ENCODE measurements at places on chromosomes 5 and 9. TPM values are rescaled to one million over a fixed set of nuclear protein-coding genes. Genes with fewer than 3 reads are reported as not detected.

GRCh38 chr5:143214890-143215289 lies 188.6 kb downstream of the NR3C1 start:
- H3K4me1 ChIP-seq, result peaks cover 16% of the 10 kb centered on the region
- no peak overlapping the region for H3K27ac ChIP-seq
- H3K4me3 ChIP-seq, result no peak overlapping the region

- DNase-seq, result no peak
- no peaks in the 10 kb centered on the region for H3K36me3 ChIP-seq
- peaks cover 49% of the 10 kb centered on the region for H3K4me1 ChIP-seq
- peak overlapping the region; percentile 71 for H3K27ac ChIP-seq
- H3K27me3 ChIP-seq, result no peaks in the 10 kb centered on the region
- peak overlapping the region; percentile 60 for H3K4me3 ChIP-seq
Observed at GRCh38 chr5:88734191-88734640, 148.8 kb downstream of the MEF2C start.

DNA sequence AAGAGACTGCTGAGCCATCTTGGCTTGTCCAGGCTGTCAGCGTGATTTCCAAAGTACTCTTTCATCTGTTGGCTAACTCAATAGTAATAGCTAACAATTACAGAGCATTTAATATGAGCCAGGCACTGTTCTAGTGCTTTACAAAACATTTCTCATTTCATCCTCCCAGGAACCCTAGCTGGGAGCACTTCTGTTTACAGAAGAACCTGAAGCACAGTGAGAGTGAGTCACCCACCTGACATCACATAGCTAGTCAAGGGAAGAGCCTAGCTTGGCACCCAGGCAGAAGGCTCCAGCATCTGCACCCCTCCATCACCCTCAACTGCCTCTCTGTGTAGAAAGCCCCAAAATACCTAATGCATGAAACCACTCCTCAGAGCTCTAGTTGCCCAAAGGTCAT lies 57.5 kb upstream of the IQGAP2 start:
- no peaks in the 10 kb centered on the region for H3K27me3 ChIP-seq
- H3K36me3 ChIP-seq, result no peaks in the 10 kb centered on the region
- no peak for DNase-seq
- no peak overlapping the region for H3K4me3 ChIP-seq
- H3K4me1 ChIP-seq, result no peaks in the 10 kb centered on the region

DNA sequence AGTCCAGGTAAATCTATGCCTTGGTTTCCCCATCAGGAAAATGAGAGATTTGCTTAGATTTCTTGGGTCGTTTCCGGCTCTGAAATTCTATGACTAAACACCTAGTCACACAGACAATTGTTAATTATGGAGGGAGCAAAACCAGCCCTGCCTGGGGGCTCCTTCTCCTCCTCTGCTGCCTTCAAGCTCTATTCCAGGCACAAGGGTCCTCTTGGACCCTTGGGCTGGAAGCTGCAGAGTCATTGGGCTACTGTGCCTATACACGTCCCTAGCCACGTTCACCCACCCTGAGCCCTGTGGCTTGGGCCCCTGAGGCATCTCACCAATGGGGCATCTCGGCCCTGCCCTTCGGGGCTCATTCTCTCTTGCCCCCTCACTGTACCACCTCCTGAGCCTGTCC lies 73.8 kb upstream of the TBC1D2 start:
- no peak overlapping the region for H3K27ac ChIP-seq
- no peak overlapping the region for H3K4me3 ChIP-seq
- no peaks in the 10 kb centered on the region for H3K27me3 ChIP-seq
- no peak for DNase-seq
- no peaks in the 10 kb centered on the region for H3K36me3 ChIP-seq
- no peaks in the 10 kb centered on the region for H3K4me1 ChIP-seq

GRCh38 chr5:120465436-120465961 lies 1.4 kb downstream of the PRR16 start:
- DNase-seq, result no peak

- H3K4me3 ChIP-seq, result no peak overlapping the region
- H3K27ac ChIP-seq, result no peak overlapping the region
- no peak for DNase-seq
- H3K36me3 ChIP-seq, result no peaks in the 10 kb centered on the region
Observed at GRCh38 chr9:26809795-26810194, 82.8 kb downstream of the CAAP1 start.

GRCh38 chr5:81751836-81752643 lies 1.1 kb upstream of the SSBP2 start:
- no peak for DNase-seq
- no peaks in the 10 kb centered on the region for H3K27me3 ChIP-seq
- no peaks in the 10 kb centered on the region for H3K36me3 ChIP-seq
- H3K27ac ChIP-seq, result peak overlapping the region; percentile 98
- H3K4me1 ChIP-seq, result peaks cover 19% of the 10 kb centered on the region

DNA sequence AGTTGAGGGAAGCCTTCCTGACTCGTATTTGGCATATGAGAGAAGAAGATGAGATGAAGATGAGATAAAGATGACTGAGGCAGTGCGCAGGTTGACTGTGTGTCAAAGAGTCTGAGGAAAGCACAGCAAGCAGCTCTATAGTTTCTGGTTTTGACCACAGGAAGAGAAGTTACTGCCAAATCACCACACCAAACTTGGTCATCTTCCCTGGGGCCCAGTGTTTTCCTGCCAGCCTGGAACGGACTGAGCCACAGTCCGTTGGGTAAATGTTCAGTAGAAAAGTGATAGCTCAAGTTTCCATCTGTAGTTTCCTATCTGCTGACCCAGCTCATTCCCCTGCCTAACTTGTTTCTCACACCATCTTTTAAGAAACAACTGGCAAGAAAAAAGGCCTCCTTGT lies 80.7 kb upstream of the ADAMTS19 start:
- no peak overlapping the region for H3K27ac ChIP-seq
- no peaks in the 10 kb centered on the region for H3K36me3 ChIP-seq
- DNase-seq, result no peak
- no peaks in the 10 kb centered on the region for H3K4me1 ChIP-seq
- no peaks in the 10 kb centered on the region for H3K27me3 ChIP-seq

- no peak overlapping the region for H3K4me3 ChIP-seq
- no peaks in the 10 kb centered on the region for H3K27me3 ChIP-seq
- no peak for DNase-seq
- no peak overlapping the region for H3K27ac ChIP-seq
Observed at GRCh38 chr9:109272745-109273144, 48.1 kb downstream of the EPB41L4B start.

The IL3 gene
- total RNA-seq, result not detected

The PDE8B gene
- 22.7 TPM for total RNA-seq
